HT-29 (cell line): ENCODE measurements at places on chromosomes 6 and 20.

- no peak for DNase-seq
These were observed 3.9 kb upstream of the ZNF831 start for GRCh38 chr20:59159493-59160376.

DNA sequence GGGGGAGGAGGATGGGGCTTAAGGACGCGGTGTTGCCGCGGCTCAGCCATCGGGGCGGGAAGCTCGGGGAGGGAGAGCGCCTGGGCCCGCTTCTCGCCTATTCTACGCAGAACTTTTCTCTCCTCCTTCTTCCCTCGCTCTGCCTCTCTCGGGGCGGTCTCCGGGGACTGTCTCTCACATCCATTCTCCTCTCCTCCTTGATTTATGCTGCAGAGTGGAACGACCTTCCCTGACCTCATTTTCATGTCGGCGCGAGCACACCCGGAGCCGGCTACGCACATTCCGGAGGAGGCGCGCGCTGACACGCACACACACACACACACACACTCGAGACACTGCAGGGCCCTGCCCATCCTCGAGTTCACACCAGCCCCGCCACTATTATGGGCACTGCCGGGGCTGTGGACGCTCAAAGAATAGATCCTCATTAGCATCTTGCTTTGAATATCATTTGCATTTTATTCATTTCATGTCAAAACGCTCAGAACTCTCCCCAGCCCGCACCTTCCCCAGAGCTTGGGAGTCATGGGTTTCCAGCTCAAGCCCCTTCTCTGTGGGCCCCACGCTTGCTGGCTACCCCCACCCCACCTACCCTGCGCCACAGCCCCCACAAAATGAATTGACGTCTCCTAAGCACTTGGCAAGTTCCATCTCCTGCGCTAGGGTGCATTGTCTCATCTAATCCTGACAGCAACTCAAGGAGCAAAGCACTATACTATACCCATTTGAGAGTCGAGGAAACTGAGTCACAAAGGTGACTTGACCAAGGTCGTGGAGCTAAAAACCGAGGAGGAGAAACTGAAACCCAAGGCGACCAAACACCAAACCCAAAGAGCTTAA, 36.8 kb downstream of the NCR2 start:
- DNase-seq: peak; percentile 5

- DNase-seq: no peak
These were observed 103.5 kb upstream of the CARMIL1 start for GRCh38 chr6:25175681-25176080.

DNA sequence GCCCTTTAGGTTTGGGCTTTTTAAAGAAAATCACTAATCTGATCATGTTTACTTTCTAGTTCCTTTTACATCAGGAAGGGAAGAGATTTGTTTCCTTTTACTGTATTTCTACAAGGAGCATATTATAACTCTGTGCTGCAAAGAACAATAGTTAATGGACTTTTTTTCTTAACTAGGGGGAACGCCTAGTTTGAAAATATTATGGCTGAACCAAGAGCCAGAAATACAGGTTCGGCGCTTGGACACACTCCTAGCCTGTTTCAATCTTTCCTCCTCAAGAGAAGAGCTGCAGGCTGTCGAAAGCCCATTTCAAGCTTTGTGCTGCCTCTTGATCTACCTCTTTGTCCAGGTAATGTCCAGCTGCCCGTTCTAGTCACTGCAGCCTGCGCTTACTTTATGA, 41.4 kb downstream of the FAM120B start:
- no peak for DNase-seq

GRCh38 chr6:130368576-130368975, 2.8 kb downstream of the TMEM200A start:
- DNase-seq: no peak

DNA sequence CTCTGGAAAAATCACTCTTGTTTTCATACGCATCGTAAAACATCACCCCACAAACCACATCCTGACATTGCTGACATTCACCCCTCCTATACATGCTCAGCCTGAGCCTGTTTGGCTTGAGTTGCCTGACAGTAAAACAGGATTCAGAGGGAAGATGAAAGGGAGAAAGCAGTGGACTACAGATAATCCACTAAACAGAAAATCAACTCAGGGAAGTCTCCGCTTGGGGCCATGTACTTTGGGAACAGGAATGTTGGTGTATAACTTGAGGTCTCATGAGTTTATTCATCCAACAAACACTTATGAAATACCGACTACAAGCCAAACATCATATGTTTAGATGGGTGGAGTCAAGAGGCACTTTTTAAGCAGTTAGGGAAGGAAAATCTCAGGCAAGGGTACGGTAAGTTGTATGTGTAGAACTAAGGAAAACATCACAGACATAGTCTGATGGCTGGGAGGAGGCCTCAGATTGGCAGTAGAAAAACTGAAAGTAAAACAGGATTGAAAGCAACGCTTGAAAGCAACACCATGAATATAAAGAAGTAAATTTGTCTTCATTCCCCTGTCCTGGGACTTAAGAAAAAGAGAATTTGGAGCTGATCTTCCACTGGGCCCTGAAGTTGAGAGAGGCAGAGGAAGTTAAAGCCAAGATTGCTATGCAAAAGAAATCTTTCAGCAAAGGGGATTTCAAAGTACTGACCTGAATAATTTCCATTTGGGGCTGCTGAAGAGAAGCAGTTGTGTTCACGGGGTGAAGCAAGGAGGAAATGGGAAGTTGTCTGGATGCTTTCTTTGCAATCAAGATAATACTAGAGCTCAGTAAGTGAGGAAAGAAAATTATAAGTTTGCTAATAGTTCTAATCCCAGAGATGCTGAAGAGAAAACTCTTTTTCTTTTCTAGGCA, 28.8 kb downstream of the PDE7B start:
- peak; percentile 29 for DNase-seq

DNA sequence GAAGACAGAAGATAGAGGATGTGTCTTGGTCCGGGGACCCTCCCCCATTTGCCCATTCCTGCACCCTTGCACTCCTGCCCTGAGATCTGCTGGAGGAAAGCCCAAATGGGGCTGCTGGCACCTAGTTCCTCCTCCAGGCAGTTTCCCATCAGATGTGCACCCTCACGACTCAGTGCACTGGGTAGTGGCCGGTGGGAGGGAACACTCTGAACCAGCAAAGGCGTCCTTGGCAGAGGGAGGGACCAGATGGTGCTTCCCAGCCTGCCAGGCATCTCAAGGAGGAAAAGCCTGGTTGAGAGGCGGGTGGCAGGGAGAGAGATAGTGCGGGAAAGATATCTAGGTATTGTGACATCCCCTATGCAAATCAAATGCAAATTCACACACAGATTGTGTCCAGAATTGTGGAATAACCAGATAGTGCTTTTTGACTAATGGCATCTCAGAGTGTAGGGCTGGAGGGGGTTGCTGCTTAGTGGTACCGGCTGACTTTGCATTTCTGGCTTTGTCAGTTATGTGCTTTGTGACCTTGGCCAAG, 19.5 kb downstream of the TMEM151B start:
- no peak for DNase-seq

GRCh38 chr6:158058171-158058651, 76.5 kb downstream of the SYNJ2 start:
- no peak for DNase-seq

- no peak for DNase-seq
These were observed 107.2 kb downstream of the MMS22L start for GRCh38 chr6:97175806-97176205.

DNA sequence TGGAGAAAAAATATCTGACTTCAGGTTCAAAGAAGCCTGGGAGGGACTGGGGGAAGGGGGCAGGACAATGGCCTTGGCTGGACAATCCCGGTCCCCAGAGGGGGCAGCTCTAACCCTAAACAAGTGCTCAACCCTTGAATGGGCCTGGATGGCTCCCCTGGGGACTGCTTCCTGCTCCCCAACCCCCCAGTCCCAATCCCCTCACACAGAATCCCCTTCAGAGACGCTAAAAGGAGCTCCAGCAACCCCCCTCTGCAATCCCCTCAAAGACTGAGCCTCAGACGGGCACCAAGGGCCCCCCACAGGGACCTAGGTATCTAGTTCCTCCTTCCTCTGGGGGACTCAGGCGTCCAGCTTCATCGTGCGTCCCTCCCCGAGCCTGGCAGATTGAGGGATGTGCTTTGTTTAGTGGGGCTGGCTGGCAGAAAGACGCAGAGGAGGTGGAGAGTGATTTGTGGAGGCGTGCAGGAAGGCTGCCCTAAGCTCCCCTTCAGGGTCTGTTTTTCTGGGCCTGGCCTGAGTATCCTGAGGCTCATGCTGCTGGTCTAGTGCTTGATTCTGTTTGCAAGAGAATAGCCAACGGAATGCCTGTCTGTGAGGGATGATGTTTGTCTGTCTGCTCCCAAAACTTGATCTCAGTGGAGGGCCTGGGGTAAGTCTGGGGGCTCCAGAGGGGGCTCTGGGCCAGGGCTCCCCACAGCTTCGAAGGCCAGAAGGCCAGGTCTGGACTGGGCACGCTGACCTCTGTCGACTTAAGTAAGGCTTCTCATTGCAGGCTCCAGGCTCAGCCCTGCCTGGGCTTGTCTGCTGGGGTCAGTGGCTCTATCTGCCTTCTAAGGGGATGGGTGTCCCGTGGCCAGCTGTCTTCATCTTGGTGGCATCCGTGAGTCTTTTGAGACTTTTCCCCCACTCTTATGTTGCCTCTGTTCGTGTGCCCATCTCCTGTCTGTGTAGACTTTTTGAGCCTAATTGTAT, 1.7 kb upstream of the POU5F1 start:
- no peak for DNase-seq

DNA sequence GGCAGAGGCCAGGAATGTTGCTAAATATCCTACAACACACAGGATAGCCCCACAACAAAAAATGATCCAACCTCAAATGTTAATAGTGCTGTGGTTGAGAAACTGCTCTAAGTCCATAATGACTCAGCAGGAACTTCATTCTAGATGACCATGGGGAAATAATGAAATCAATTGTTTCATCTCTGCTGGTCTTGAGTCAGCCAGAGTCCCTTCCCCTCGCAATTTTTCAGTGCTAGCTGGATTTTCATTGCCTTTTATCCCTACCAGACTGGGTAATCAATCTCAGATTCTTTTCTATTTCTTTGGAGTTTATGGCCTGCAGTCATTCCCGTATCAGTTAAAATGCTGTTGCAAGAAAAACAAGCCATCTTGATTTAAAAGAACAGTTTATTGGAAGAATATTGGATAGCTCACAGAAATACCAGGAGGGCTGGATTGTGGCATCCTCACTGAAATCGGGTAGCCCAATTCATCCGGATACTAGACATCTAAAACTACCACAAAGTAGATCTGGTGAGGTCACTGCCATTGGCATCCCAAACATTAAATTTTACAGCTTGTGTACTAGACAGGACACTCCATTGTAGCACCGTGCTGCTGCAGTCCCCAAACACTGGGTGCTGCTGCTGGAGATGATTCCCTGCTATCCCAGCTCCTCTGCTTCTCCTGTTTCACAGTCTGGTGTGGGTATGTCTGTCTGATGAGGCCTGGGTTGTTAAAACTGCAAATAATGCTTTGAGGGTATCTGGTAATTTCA, 30.3 kb upstream of the POPDC3 start:
- peak; percentile 2 for DNase-seq

GRCh38 chr6:90701146-90701781, 114.4 kb upstream of the MAP3K7 start:
- no peak for DNase-seq

GRCh38 chr6:88825856-88826255, 137.6 kb downstream of the RNGTT start:
- no peak for DNase-seq

- DNase-seq: no peak
These were observed 1.7 kb downstream of the TULP4 start for GRCh38 chr6:158313989-158314388.

- no peak for DNase-seq
These were observed 47.0 kb upstream of the NT5E start for GRCh38 chr6:85402922-85403321.
